Activated CD8-positive, alpha-beta memory T cell treated with anti-CD3 and anti-CD28 coated beads for 48 hours (primary cell): ENCODE measurements at places on chromosomes 6 and 20.

GRCh38 chr20:46324960-46325703, 16.8 kb upstream of the CDH22 start:
- DNase-seq: no peak

DNA sequence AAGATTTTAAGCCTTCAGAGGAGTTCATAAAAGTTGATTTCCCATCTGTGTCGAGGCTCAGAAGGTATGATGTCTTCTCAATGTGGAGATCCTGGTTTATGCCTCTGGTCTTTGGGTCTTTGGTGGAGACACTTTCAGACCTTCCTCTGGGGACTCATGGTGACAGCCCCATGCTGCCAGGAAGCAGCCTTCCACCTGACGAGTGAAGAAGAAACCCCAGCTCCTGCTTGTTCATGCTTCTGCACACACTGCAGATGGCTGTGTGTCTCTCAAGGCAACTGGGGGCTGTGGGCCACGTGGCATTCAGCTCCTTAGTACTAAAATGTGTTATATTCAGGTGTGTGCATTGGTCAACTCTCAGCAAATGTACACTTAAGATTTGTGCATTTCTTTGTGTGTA, 4.9 kb upstream of the SCP2D1 start:
- no peak for DNase-seq

- DNase-seq: no peak
These were observed 6.9 kb upstream of the ZBTB12 start for GRCh38 chr6:31908791-31909190.

DNA sequence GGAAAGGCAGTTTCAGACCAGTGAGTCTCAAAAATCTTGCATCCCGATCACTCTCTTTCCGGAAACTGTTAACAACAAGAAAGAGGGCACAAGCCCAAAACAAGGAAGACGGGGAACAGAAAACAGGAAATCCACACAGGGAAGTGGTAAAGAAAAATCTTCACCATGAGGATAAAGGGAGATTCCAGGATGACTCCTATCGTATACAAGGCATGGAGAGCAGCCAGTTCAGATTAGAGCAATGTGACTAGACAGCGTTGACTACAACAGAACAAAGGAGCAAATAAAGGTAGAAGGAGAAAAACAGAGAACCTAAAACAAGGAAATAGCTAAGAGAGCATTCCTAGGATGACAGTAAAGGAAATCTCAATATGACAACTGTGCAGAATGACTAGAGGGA, 26.5 kb downstream of the VNN1 start:
- no peak for DNase-seq

- no peak for DNase-seq
These were observed 189.6 kb upstream of the MAN1A1 start for GRCh38 chr6:119539066-119539746.

GRCh38 chr6:18284261-18284660, 19.9 kb upstream of the DEK start:
- no peak for DNase-seq

DNA sequence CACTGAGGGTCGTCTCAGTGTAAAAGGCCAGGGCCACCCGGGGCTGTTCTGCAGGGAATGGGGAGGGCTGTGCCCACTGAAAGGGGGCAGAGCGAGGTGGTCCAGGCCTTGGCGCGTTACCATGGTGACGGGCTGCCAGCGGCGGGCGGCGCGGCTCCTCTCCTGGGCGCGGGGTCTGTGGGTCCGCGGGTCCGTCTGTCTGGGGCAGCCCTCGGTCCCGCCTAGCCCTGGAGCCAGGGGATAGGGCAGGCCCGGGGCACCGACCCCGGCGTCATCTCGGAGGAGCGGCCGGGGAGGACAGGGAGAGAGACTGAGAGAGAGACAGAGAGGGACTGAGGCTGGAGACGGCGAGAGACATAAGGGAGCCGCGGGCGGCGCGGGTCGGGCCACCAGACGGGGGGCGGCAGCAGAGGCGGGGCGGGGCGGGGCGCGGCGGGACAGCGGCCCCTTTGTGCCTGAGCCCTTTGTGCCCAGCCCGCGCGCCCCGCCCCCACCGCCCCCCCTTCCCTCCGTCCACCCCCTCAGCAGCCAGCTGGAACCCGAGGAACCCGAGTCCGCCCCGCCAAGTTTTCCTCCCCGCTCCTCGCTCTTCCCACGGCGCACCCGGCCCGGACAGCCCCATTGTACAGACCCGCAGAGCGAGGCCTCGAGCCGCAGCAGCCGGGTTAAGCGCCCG, at the start of gene KIAA1755:
TSS of gene KIAA1755 (minus strand) at position 358 of the 676 bp plus-strand sequence. CDS start at position 123, 235 bp downstream.
- DNase-seq: no peak

- DNase-seq: no peak
These were observed 11.8 kb downstream of the CFAP61 start for GRCh38 chr20:20063941-20064702.

DNA sequence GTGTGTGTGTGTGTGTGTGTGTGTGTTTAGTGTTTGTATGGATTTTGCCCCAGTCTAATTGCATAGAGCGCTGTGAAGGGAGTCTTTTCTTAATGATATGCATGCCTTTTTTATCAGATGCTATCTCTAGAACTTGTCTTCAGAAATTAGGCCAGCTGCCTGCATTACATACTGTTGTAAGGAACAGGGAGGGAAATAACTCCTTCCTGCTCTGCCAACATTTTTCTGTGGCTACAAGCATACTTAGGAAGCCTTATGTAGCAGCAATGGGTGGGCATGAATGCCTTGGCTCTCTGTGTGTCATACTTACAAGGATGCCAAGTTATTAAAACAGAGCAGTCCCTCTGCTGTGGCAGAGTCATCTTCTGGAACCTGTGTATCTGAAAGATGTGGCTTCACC, 8.0 kb upstream of the COL21A1 start:
- no peak for DNase-seq

DNA sequence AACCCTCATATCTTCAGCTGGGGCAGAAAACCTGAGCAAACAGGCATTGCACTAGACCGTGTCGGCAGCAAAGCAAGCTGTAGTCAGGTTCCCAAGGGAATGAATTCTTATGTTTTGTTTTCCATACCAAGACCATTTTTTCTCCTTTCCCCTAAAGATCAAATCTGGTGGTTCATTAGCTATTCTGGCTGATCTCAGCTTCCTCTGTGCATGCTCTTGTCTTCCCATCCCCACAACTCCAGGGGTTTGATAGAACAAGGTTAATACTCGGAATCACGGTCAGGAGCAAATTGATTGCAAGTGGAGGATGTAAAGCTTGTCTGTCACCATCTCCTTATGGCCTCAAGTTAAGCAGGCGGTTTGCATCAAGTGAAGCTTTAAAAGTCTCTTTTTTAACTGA, 778.8 kb downstream of the KIF16B start:
- no peak for DNase-seq

DNA sequence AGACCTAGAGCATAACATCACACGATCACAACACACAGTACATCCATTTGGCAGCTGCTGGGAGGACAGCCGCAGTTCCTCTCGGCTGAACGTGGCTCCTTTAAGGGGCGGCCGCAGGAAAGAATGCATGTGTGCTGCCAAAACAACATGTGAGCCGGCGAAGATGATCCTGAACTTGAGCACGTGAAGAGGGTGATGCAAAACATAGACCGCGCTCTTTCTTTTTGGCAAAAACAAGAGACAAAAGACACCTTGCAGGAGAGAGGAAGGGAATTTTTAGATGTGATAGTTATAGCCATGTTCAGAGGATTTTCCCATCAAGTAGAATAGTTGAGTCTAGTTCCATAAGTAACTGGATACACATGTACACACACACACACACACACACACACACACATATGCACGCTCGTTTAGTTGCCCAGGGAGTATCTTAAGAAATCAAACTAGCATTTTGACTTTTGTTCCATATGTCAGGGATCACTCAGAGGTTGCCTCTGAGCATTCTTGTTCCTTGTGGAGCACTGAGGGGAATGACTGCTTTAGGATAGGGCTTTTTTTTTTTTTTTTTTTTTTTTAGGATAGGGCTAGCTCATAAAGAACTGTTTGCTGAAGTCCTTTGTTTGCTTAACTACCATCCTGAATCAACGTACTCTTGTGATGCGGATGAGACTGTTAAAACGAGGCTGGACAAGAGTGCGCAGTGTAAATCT, 21.7 kb upstream of the RANBP9 start:
- DNase-seq: no peak

- DNase-seq: no peak
These were observed 47.1 kb upstream of the TMEM181 start for GRCh38 chr6:158512809-158513208.

- DNase-seq: no peak
These were observed 16.4 kb downstream of the TRIM27 start for GRCh38 chr6:28907394-28907793.
